Lower leg skin (tissue), 4 donors: ENCODE measurements at places on chromosomes 7 and 10. TPM values are rescaled to one million over a fixed set of nuclear protein-coding genes. Genes with fewer than 3 reads are reported as not detected.

- no peak for DNase-seq
These were observed 122.9 kb upstream of the KCTD7 start for GRCh38 chr7:66505531-66506451.

- no peak for DNase-seq
These were observed 13.1 kb downstream of the PHTF2 start for GRCh38 chr7:77811516-77812289.

- DNase-seq = no peak
These were observed 55.0 kb upstream of the GHITM start for GRCh38 chr10:84084342-84084741.

DNA sequence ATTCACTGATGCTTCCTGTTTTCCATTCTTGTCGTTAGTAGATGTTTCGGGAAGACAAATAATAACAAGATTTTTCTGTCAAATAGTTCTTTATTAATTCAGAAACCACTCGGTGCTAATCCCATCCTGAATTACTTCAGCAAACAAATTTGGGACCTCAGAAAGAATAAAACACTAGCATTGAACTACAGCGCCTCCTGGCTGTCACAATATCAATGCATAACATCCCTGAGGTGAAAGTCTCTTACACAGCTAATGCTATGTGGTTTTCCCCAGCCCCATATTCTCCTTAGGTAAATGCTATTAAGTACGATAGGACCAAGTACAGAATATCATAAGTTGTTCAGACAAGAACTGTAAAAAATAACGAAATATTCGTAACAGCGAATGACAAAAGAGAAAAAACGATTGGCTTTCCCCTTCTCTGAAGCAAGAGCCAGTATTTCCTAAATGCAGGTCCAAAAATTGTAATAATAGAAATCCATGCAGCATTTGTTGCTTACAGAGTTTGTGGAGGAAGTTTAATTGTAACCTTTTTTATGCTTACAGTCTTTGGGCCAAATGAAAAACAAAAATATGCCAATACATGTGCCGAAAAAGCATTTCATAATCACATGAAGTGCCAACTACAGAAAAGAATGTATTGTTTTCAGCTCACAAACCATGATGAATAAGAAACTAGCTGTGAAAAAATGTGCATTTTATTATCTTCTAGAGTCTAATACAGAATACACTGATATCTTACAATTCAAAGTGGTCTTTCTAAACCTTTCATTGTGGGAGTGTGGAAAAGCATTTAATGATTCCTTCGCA lies 47.3 kb downstream of the MYPN start:
- no peak for DNase-seq

DNA sequence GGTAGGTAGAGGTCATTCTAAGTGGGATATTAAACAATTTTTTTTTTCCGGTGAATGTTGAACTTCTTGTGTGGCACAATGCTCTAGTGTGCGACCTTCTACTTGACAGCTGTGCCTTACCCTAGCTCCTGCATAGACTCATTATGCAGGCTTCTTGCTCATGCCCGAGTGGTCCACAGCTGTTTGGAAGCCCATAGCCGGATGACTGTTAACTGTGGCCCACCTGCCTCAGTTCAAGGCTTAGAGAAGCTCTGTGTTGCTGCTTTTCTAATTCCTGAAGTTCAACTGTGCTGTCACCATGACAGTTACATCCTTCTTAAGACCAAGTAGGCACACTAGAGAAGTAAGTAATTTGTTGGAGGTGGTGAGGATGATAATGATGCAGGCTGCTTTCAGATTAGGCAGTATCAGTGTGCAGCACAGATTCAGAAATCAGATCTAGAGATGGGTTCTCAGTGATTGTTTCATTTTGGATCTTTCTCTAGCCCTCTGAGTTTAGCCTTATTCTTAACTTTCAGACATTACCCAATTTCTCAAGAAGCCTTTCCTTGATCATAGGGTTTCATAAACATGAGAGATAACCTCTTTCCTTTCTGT lies 278.4 kb downstream of the PHF14 start:
- no peak for DNase-seq

SFMBT2 gene
- total RNA-seq = 3.3 TPM

GRCh38 chr10:73810358-73810734 lies 1.1 kb downstream of the NDST2 start:
- DNase-seq = no peak

CLEC2L gene
- total RNA-seq = not detected

SPAM1 gene
- not detected for total RNA-seq

DNA sequence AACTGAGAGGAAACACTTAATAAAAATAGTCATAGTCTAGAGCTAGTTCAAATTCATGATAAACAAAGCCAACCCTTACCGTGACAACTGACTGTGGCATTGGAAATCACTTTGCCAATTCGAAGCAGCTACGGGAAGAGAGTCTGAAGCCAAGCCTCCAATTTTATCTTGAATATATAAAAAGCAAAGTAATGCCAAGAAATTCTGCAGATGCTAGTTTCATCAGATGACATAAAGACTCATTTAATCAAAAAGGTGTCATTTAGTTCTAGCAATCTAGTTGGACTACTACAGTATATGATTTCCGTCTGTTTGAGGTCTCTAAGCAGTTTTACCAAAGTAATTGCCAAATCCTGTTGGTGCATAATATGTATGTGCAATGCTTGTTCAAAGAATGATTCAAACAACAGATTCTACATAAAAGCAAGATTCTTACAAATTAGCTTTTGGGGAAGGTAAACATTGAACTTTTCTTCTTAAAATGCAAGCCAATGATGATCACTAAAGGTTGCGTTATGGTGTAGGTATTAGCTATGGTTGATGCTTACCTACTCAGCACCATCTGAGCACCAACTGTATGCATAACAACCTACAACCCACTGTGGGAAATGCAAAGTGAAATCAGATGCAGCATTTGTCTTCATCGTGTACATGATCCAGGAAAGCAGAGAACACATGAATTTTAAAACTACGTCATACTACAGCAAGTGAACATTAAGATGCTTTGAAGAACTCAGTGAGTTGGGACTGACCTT lies 2.8 kb downstream of the FAM171A1 start:
- DNase-seq = no peak

GRCh38 chr7:157506268-157506667 lies 169.5 kb downstream of the DNAJB6 start:
- no peak for DNase-seq

GNGT1 gene
- total RNA-seq = not detected

- no peak for DNase-seq
These were observed 372.1 kb upstream of the AKR1E2 start for GRCh38 chr10:4453950-4454349.

DNA sequence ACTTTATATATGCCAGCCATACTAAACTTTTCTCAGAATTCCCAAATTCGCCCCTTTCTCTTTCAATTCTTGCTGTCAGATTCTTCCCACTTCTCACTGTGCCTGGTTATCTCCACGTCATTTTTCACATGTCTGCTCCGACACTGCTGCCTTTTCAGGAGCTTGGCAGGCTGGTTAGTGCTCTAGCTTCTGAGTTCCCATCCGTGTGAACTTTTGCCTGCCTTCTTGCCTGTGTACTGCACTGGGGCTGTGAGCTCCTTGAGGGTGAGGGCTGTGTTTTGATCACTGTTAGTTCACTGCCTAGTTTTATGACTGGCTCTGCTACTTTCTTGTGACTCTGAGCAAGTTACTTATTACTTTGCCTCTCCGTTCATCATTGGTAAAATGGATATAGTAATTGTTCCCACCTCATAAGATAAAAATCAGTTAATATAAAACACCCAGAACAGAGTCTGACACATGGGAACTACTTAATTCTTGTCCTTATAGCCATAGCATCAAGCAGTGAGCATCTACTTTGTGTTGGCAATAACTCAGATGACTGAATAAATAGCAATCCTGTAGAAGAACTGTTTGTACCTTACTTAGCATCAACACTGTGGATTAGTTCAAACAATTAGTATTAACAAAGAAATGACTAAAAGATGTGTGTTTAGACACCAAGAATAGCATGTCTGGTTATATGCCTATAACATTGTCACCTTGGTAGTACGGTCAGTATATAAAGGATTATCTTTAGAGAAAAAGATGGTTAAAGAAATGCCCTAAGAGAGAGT lies 5.5 kb downstream of the GSTO1 start:
- DNase-seq = no peak

MSMB gene
- total RNA-seq = 6.6 TPM

DNA sequence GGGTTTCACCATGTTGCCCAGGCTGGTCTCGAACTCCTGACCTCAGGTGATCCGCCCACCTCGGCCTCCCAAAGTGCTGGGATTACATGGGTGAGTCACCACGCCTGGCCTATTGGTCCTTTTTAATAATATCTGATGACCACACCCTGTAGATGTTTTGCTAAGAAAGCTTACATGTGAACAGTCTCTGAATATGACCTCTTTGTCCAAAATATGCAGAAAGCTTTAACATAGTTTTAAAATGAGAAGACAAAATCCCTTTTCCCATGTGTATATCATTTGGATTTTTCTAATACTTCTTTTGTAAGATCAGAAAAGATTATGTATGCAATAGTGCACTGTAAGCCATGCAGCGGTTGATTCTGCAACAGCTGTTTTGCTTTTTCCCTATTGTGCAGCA lies 38.5 kb downstream of the MCU start:
- no peak for DNase-seq

- DNase-seq = no peak
These were observed 37.0 kb upstream of the TES start for GRCh38 chr7:116173051-116174028.

AOC1 gene
- total RNA-seq = 5.6 TPM

DNA sequence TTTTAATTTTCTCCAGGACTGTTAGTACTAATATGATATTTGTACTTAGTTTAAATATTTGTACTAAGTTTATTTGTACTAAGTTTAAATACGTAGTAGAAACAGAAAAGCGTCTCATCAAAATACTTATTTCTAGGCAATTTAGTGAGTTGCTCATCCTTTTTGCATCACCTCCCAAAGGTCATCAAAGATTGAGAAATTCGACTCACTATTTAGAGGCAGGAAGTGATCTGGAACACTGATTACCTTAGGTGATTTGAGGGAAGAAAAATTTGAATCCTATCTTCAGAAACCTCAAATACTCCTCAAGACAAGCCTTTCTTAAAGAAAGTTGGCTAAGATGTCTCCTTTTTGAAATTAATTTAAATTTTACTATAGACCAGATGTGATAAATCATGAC lies 14.5 kb downstream of the WNT16 start:
- DNase-seq = no peak

DNA sequence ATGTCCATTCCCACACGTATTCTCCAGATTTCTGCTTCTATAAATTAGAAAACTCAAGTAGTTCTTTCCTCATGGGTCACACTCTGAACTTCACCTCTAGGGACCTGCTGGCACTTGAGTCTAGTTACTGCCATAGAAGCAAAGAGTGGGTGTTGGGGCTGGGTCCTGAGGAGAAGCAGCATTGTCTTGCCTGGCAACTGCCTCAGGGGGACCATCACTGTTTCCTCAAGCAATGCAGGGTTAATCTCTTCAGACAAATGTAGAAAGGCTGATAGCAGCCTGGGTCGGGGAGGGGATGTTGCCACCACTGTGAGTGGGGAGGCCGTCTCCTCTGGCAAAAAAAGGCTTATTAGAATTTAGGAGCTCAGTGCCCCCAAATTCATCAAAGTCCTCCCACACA lies 20.2 kb upstream of the PAPSS2 start:
- DNase-seq = no peak

GRCh38 chr10:92027141-92027540 lies 103.6 kb downstream of the BTAF1 start:
- DNase-seq = no peak

DNA sequence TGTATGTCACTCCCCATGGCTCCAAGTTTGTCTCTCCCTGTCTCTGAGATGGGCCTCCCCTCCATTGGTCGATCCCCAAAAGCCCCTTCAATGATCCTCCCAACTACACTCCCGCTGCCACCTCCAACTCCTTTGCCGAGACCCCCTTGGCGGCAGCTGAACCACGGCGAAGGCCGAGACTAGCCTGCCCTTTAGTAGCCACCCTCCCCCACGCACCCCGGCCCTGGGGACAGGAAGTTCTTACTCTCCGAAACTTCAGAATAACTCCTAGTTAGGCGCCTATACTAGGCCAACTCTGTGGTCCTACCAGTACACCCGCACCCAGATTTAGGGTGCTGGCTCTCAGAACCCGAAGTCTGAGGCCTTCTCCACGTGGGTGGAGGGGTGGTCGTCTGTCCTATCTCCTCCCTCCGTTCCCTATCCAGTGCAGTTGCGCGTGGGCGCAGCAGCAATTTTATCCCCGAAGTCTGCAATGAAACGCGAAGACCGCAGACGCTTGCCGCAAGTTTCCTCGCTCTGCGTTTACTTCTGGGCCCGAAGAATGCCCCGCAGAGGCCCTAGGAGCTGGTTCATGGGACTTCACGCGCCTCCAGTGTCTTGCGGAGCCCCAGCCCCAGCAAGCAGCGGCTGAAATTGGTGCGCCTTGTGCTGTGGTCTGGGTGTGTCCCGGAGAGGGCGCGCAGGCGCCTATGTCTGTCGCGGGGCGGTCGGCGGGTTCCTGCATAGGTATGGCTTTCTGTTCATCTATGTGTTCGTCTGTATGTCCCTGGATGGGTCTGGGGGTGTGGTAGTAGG lies 82.6 kb upstream of the SLF2 start:
- DNase-seq = peak; percentile 84

PALD1 gene
- 9.7 TPM for total RNA-seq

ANKRD22 gene
- total RNA-seq = 30.7 TPM

DNA sequence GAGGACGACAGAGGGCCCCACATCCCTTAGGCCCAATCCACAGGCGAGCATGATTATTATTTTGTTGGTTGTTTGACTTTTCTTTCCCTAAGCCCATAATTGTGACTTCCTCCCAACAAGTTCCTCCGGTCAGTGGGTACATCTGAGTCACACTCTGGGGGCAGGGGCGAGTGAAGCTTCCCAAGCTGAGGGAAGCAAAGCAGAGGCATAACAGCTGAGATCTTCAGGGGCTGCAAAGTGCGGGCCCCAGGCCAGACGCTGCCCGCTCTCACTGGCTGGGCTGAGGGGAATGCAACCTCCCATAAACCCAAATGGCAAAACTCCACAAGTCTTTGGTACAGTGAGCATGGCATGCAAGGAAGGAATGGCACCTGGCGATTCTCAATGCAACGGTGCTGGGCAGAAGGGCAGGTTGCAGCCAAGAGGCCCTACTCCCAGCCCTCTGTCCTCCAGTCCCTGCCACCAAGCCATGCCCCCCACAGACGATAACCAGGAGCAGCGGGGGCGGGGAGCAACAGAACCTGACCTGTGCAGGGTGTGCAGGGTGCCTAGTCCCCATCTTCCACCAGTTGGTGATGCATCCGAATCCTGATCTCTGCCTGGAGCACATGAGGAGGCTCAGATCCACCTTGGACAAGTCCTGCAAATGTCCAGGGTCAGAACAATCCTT lies 25.3 kb downstream of the TNS3 start:
- DNase-seq = no peak

ZNF22 gene
- total RNA-seq = 6.7 TPM

DNA sequence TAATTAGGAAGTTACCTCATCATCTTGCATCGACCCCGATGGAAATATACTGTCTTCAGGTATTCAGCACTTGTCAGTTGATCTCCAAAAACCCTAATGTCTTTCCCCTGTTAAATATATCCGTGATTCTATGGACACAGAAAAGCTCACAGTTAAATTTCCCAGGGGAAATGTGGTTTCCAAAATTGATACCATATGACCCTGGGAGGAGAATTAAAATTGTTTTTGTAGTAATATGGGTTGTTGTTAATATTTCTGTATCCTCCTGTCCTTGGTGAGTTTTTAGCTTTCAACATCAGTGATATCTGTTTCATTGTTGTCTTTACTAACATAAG lies 132.1 kb downstream of the CELF2 start:
- no peak for DNase-seq

GRCh38 chr10:86329093-86329710 lies 37.4 kb downstream of the GRID1 start:
- DNase-seq = no peak
